Stimulated activated CD4-positive, alpha-beta T cell treated with anti-CD3 and anti-CD28 coated beads, Interleukin-1b, Interleukin-23, amount 100 ng/mL, for 1 hour (primary cell): ENCODE measurements at places on chromosomes 3 and 15.

DNA sequence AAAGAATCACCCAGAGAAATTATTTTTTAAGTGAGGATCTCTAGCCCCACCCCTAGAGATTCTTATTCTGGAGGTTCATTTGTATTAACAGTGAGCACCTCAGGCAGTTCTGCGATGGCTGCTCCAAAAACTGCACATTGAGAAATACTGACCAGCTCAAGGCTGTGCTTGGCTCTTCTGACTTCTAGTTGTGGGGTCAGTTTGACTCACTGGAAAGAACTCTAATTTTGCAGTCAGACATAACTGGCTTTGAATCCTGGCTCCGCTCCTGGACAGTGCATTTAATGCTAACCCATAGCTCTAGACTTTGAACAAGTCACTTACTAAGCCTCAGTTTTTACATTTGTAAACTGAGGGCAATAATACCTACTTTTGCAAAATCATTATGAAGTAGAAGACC, 123.6 kb upstream of the SKOR1 start:
- DNase-seq, result no peak

DNA sequence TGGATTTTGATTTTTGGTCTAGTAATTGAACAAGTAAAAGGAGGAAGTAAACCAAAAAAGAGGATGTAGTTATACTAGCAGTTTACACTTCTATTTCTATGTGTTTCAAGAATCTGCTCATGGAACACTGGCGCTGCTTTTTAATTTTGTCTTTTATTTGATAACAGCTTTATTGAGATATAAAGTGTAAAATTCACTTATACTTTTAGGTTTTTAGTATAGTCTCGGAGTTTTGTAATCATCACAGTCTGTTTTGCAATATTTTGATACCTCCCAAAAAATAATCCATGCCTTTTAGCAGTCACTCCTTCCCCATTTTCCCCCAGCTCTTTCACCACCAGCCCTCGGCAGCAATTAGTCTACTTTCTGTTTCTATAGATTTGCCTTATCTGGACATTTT, 18.0 kb downstream of the UBE2E2 start:
- no peak for DNase-seq

- DNase-seq, result no peak
These were observed 13.0 kb upstream of the MANF start for GRCh38 chr3:51371943-51372557.

GRCh38 chr3:25297667-25298585, 130.1 kb upstream of the RARB start:
- no peak for DNase-seq

DNA sequence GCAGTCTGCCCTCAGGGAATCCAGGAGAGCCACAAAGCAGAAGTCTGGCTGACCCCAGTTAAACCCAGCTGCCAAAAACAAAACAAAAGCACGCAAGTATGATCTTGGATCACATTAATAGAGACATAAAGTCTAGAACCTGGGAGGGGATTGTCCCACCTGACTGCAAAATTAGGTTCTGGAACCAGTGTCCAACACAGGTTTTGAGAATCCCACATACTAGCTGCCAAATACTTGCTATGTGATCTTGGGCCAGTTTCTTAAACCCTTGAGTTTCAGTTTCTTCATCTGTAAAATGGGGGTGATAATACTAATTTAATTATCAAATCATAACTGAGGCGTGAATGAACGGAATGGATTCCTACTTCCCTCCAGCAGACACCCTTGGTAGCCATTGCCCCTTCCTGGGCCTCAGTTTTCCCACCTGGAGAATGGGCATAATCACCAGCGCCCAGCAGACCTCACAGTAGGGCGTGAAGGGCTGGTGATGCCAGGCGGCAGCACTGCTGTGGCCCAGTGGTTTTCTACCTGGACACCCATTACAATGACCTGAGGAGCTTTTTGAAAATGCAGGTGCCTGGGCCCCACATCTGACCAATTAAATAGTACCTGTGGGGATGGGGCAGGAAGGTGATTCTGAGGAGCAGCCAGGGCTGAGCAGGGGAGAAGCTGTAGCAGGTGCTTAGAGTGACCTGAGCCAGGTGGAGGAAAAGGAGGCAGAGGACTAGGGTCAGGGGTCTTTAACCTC, 32.2 kb downstream of the GRIP2 start:
- DNase-seq, result no peak

GRCh38 chr15:43102187-43102586, 3.7 kb downstream of the UBR1 start:
- no peak for DNase-seq

- no peak for DNase-seq
These were observed 117.7 kb upstream of the PLCL2 start for GRCh38 chr3:16767006-16767405.

DNA sequence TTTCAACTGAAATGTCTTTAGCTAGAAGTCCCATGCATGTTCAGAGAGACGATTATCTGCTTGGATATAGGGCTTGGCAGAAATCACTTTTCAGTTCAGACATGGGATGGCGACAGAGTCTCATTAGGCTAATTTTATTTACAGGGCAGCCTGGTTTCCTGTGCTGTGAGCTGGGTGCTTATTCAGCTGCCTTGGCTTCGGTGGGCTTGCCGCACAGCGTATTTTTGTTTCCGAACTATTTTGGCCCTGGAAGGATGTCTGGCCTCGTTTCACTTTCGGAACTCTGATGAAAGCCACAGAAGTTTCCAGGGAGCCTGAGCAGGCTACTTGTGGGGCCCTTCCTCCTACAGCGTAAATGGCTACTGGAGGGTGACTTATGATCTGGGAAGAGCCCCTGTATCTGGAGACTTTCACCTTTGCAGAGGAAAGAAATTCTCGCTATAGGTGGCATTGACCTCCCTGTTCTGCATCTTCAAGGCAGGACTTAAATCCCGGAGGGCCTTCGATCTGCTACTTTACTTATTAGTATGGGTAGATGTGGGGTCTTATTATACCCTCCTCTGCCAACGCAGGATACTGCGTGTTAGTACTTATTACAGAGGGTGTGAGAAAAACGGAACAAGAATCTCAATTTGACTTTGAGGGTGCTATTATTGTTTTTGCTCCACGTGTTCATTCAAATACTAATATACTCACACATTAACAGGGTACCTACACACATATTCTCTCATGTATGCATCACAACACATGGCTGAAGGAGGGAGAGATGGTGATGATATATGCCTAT, 364.0 kb upstream of the RBMS3 start:
- no peak for DNase-seq

DNA sequence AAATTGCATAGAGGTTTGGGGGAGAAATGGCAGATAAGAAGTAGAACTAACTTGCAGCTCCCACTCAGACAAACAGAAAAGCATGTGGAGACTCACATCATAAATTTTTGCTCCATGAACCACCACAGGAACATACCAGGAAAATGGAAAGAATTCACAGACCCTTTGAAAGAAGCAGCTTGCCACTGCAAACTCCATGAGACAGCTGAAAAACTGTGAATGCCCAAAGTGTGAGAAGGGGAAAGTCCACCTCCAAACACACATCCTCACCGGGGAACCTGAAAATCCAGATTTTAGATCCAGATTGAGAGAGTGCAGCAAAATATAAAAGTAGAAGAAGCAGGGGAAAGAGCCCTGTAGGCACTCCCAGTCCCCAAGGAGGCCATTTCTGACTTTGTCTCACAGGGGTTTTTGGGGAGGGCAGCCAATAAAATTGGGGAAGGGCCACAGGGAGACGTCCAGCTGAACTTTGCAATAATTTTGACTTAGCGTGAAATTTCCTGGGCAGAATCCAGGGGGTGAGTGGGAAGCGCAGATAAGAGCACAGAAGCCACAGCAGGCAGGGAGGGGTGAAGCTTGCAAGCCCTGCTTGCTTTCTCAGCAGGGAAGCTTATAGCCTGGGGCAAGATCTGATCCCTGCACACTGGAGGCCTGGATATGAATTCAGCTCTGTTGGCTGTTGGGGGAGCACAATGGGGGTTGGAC, 183.4 kb upstream of the UBE2E2 start:
- DNase-seq, result no peak

DNA sequence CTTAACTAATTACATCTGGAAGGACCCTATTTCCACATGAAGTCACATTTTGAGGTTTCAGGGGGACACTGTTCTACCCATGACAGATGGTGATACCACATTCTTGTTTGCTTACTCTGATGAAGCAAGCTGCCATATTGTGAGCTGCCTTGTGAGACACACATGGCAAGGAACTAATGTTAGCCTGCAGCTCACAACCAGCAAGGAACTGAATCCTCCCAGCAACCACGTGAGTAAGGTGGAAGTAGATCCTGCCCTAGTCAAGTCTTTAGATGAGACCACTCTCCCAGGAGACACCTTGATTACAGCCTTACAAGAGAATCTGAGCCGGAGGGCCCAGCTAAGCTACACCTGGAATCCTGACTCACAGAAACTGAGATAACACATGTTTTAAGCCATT, 160.1 kb downstream of the PDE8A start:
- no peak for DNase-seq

GRCh38 chr3:59758672-59759071, 708.8 kb upstream of the CFAP20DC start:
- DNase-seq, result no peak

DNA sequence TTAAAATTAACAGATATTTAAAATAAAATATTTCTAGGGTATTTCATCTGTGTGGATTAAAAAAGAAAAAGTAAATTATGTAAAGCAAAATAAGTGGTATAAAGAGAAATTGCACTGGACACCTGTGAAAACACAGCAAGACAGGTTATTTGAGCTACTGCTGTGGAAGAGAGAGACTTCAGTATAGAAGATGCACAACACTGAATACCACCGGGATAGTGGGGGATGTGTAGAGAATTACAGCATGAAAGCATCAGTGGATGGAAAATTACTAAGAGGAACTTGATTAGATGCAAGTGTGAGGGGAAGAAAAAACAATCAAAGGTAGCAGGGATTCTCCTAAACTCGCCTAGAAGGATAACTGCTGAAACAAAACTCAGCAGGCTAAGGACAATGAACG, 1242.5 kb upstream of the GBE1 start:
- DNase-seq, result no peak

DNA sequence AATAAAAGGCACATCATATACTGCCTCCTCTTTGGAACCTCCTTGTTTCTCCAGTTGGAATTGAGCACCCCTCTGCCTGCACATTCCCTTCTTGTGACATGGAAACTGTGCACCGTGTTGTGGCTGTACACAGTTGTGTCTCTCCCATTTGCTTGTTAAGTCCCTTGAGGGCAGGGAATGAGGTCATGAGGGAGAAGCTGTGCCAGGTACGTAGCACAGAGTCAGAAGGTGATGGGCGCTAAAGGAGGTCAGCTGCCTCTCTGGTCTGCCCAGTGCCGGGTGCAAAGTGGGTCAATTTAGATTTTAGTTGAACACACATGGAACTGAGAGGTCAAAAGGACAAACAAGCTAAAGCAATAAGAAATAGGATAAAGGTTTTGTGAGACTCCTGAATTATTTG, 124.4 kb downstream of the FAM43A start:
- no peak for DNase-seq

DNA sequence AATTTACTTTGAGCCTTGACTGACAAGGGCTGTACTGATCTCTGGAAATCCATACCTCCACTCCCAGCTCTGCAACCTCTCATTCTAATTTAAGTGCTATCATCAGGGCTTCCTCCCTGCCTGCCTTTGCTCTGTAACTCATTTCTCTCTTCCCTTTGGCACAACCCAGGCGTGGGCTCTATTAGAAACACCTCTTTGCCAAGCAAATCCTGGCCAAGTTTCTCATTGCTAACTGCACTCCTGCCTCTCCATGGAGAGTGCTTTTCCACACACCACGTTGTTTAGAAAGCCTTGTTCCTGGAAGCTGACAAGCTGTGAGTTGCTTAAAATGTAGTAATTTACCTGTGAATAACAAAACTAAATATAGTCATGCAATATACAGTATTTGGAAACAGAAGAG, 20.1 kb upstream of the FSTL1 start:
- DNase-seq, result no peak

- no peak for DNase-seq
These were observed 253.5 kb upstream of the CTDSPL start for GRCh38 chr3:37608061-37608702.

DNA sequence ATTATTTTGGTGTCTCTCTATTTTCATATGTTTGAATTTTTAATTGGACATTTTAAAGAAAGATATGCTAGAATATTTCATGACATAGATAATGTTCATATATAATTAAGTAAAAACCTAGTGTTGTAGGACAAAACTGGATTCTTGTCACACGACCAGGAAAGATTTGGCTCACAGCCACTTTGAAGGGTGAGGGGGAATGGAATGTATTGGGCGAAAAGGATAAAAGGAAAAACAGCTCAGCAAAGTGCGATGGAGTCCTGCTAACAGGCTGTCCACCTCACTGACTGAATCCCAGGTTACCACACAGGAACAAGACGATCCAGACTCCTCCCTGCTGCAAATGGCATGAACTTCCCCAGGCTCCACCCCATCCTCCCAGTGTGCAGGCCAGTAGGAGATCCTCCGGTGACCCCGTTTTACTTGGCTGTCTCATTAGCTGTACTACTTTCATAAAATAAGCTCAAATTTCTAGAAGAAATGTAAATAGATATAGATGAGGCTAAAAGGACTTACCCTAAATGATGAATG, 186.2 kb downstream of the CD47 start:
- DNase-seq, result no peak

DNA sequence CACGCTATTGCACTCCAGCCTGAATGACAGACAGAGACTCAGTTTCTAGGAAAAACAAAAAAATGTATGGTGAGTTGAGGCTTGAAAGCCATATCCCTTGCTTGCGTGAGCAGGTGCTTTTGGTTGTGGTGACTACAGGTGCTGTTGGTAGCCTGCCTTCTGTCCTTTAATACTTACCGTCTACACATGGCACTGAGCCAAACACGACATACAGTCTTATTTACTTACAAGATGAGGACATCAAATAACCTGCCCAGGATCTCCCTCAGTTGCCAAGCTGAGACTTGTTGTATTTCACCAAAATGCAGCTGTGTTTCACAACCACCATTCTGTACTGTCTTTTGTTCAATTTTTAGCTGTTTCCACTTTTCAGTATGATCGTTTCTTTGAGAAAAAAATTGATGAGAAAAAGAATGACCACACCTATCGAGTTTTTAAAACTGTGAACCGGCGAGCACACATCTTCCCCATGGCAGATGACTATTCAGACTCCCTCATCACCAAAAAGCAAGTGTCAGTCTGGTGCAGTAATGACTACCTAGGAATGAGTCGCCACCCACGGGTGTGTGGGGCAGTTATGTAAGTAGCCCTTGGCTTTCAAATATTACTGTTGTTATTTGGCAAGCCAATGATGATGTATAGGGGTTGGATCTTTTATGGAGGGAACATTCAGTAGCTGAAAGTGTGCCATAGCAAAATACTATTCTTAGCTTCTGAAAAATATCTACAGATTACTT, 6.5 kb downstream of the ALAS1 start:
- DNase-seq, result no peak

GRCh38 chr15:69275933-69276560, 22.7 kb upstream of the PAQR5 start:
- DNase-seq, result no peak

- no peak for DNase-seq
These were observed 55.8 kb upstream of the OSTN start for GRCh38 chr3:191143224-191143623.

DNA sequence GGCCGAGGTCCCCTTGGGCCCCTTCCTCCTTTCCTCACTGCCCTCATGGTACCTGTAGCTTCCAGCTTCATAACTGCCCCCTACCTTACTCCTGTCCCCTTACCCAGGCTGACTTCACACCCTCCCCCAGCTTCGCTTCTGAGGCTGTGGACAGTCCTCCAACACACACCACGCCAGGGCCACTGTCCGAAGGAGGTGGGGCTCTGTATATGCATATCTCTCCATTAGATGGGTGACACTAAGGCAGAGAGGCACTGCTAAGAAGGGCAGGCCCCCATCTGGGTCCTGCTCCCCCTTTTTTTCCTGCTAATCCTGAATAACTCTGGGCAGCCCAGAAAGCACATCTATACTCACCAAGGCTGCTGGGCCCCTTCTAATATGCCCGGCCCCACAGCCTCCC, 1.0 kb upstream of the COL7A1 start:
- DNase-seq, result no peak
